IPS DF 19.7 (cell line): ENCODE measurements at places on chromosomes 6 and 20.
A peak's percentile ranks its signal among the peaks of the same experiment; 100 is the strongest.

GRCh38 chr6:36805917-36806316 lies 33.3 kb downstream of the CPNE5 start:
- DNase-seq, result no peak

DNA sequence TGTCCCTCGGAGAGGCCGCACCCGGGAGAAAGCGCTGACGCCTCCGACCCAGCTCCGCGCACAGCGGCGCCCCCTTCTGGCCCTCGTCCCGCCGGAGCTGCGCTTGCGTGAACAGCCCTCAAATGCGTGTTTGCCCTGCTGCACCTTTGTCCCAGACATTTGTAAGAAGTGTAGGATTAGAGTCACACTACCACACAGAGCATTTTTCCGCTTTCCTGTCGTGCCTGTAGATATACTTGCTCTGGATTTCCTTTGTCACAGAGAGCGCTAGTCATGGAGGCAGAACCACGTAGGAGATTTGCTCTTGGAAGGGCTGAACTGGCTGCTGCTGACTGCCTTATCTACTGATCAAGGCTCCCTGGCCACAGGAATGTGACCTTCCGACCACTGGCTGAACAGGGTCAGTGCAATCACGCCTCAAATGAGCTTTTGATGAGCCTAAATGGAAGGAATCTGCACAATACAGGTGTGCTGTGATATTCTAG lies 62.3 kb downstream of the PAX1 start:
- peak; percentile 38 for DNase-seq

DNA sequence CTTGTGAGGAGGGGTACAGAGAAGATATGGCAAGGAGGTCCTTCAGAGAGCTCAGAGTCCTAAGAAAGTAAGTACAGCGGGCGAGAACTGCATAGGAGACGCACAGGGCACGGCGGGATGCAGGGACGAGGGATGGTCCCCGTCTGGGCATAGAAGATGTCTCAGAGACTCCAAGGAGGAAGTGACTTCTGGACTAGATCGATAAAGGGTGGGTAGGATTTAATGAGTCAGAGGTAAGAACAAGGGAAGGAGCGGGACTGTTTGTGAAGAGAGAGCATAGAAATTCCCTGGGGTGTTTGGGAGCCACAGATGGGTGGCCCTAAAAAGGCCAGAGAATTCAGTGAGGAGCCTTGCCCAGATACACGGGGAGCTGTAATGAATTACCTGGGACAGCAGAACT lies 69.1 kb downstream of the FAM120B start:
- no peak for DNase-seq

GRCh38 chr6:127886603-127887002 lies 14.3 kb downstream of the THEMIS start:
- no peak for DNase-seq

GRCh38 chr6:170200458-170200891 lies 90.4 kb downstream of the DLL1 start:
- no peak for DNase-seq

DNA sequence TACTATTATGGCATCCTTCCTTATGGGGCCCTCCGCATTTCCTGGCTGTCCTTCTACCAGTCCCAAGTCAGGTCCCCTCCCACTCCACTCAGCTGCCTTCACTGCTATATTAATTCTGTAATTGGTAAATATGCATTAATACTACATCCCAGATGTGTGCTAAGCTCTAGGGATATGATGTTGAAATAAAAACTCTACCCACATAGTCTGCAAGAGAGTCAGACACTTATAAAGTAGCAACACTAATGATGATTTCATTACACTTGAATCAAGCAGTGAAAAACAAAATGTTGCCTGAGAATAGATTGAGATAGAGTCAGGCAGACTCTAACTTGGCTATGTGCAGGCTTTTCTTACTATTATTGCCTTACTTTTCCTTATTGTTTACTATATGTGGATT lies 62.4 kb downstream of the AIG1 start:
- DNase-seq, result no peak

GRCh38 chr6:15588971-15589634 lies 73.7 kb downstream of the DTNBP1 start:
- no peak for DNase-seq

DNA sequence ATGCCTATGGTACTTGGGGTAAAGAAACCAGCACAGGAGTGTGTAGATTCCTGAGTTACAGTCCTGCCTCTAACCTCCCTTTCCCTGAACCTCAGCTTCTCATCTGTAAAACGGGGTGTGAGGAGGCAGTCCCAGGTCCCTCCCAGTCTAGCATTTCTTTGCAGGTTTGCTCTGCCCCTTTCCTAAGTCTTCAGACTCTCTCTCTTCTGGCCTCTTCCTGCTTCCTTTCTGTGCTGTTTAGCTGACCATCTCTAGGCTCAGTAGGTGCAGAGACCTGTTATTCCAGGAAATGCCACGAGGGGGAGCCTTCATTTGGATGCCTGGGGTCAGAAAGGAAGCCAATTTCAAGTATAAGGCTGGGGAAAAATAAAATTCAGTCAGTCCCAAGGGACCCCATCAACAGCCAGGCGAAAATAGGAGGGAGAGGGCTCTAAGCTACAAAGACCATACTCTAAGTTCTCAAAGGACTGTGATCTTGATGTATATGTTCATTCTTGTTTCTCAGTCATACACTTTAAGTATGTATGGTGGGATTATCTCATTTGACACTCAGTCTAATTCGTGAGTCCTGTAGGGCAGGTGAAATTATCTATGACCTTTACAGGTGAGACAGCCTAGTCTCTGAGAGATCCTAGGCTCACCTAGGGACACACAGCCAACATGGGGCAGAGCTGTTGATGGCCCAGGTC lies 89.1 kb downstream of the NCR2 start:
- no peak for DNase-seq

- DNase-seq, result no peak
These were observed 25.5 kb upstream of the ITCH start for GRCh38 chr20:34337544-34337943.

GRCh38 chr6:130517444-130517931 lies 151.7 kb downstream of the TMEM200A start:
- DNase-seq, result no peak

DNA sequence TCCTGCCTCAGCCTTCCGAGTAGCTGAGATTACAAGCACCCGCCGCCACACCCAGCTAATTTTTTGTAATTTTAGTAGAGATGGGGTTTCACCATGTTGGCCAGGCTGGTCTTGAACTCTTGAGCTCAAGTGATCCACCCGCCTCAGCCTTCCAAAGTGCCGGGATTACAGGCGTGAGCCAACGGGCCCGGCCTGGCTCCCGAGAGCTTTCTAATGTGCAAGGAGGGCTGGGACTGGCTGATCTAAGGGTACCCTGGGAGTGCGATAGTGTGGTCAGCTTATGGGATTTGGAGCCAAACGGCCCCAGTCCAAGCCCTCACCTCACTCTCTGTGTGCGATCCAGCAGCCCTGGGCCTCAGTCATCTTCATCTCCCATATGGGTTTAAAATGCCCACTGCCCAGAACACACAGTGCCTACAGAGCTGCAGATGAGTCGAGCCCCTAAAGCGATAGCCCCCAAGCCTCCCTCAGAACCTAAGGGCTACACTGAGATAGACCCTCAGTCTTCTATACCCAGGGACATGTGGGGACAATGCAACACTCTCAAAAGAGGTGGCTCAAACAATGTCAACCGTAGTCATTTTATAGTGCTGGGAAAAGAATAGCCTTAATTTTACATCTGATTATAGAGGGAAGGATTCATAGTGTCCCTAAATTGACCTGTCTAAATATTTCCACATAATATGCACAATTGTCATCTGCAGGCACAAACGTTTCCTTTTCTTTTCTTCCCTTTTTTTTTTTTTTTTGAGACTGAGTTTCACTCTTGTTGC lies 50.1 kb downstream of the SSR1 start:
- no peak for DNase-seq

GRCh38 chr6:89966228-89966544 lies 71.9 kb downstream of the GJA10 start:
- DNase-seq, result no peak

DNA sequence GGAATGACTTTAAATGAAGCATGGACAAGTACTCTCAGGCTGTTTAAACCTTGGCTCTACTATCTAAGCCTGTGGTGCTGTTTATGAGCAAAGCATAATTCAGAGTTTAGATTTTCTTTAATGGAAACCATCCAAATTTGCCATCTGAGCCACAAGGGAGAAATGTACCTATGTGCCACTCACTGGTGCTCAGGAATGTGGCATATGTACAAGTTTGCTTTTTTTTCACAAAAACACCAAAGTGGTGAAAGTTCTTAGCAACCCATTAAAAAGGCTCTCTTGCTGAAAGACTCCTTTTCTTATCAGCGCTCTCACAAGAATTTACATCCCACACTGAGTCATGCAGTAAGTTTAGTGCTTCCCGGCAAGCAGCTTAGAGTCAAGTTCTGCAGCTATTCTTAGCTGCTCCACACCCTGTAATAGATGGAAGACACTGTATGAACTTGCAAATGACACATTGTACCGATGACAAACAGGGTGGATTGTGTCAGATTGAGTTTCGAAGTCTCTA lies 57.3 kb upstream of the MLIP start:
- DNase-seq, result no peak

DNA sequence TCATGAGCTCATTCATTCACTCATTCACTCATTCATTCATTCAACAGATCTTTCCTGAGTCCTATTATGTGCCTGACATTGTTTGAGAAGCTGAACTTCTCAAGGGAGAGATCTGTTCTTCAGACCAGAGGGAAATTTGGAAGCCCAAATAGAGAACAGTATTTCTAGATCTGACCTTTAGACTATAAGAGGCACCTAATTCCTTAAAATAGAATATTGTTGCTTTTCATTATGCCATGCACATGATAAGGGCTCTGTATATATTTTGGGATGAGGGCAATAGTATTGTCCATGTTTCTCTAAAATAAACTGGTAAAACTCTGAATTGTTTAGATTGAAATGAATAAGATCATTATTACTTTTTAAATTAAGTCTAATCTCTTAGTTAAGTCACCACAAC lies 18.6 kb upstream of the DSP start:
- DNase-seq, result no peak

GRCh38 chr6:40953486-40953885 lies 85.5 kb downstream of the UNC5CL start:
- no peak for DNase-seq

- DNase-seq, result no peak
These were observed 106.5 kb downstream of the ATP9A start for GRCh38 chr20:51661609-51662178.

DNA sequence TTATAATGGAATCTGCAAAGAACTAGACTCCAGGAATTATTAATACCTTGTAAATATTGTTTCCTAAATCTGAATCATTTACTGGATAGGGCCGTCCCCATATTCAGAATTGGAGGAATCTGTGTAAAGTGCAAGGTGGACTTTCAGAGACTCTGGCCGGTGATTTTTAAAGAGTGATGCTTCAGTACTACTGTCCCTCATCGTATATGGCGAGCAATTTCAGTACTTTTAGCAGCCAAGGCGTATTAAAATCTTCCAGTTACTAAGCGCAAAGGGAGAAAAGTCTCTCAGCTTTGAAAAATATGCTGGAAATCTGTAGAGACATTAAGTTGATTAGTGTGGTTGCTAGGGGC lies 483 bp downstream of the SMIM26 start:
- no peak for DNase-seq

DNA sequence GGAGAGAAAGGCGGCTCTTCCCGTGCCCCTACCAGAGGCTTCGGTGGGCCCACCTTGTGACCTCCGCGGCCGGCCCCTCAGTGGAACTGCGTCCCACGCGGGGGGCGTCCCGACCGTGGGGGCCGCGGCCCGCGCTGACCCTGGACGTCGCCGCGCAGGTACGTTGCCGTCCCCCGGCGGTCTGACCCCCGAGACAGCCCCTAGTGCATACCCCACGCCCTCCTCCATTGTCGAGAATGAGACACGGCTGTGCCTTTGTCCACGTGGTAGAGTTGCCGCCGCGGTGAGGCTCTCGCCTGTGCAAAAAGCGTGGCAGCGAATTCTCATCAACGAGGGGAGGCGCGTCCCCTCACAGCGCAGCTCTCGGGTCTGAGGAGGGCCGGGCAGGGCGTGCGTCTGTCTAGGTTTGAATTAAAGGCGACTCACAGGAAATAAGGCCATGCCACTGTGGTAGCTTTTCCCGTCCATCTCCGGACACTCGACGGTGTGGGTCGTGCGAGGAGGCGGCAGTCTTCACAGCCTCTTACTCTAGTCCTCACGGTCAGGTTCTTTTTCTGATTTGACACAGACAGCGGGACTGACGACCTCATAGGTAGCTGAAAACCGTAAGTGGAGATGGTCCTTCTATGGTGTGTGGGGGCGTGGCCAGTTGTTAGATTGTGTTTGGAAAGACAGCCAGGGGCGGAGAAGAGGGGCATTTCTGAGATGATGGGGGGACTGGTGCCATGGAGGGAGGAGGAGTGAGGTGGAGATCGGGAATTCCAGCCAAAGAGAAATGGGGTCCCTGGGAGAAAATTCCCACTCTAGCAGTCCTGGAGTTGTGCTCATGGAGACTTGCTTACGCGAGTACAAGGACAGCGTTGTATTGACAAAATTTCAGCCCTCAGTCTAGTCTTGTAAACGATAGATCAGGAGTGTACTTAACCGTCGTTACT lies 580 bp downstream of the NXT1 start:
- DNase-seq, result no peak

GRCh38 chr6:87514831-87515230 lies 42.1 kb downstream of the SLC35A1 start:
- DNase-seq, result no peak

- no peak for DNase-seq
These were observed 580.8 kb downstream of the BMP2 start for GRCh38 chr20:7348253-7348652.

GRCh38 chr6:439641-440167 lies 48.2 kb downstream of the IRF4 start:
- DNase-seq, result no peak

GRCh38 chr6:2810092-2810671 lies 31.5 kb downstream of the SERPINB1 start:
- DNase-seq, result no peak

GRCh38 chr20:19465536-19465935 lies 253.1 kb downstream of the SLC24A3 start:
- DNase-seq, result no peak

- no peak for DNase-seq
These were observed 10.1 kb downstream of the SMIM28 start for GRCh38 chr6:138387577-138388368.

GRCh38 chr20:11686820-11687543 lies 230.7 kb upstream of the BTBD3 start:
- no peak for DNase-seq

- DNase-seq, result no peak
These were observed 25.5 kb downstream of the FAM184A start for GRCh38 chr6:119052987-119053386.

GRCh38 chr6:168095171-168095691 lies 16.2 kb upstream of the FRMD1 start:
- DNase-seq, result no peak

- DNase-seq, result no peak
These were observed 56.2 kb upstream of the EDN1 start for GRCh38 chr6:12233693-12234571.

GRCh38 chr6:157653521-157653920 lies 169.5 kb upstream of the SNX9 start:
- DNase-seq, result no peak

DNA sequence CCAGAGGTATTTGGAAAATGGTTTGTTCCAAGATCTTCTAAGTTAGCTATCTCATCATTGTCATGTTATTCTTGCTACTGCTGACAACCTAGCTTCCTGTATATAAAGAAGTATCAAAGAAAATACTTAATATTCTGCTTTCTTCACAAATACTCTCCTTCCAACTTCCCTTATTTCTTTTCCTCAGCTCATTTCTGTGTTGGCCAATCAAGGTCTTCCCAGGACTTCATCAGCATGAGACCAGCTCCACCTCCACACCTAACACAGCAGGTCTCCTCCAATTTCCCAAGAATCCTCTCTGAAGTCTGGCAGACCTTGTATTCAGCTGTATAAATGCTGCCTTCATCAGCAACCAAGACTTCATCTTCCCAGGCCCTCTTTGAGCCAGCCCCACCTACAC lies 538.6 kb upstream of the JARID2 start:
- DNase-seq, result no peak

GRCh38 chr20:48210111-48211027 lies 425.1 kb upstream of the SULF2 start:
- DNase-seq, result no peak
